ENCODE measurements at places on chromosomes 2 and 18.
A peak's percentile ranks its signal among the peaks of the same experiment; 100 is the strongest.

- DNase-seq, result no peak
Observed at GRCh38 chr18:74506448-74507084, 10.4 kb downstream of the CNDP2 start.

DNA sequence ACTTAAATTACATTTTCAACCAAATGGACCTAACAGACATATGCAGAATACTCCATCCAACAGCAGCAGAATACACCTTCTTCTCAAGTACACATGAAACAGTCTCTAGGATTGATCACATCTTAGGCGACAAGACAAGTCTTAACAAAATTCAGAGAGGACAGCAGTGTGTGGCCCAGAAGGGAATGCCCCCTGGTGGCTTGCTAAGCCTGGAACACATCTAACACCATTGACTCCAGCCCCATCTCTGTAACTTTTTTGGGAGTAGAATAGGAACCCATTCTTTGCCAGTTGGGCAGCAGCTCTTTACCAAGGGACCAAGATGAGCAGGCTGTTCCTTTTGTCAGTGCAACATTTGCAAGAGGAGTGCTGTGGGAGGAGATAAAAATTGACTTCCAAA, 249.9 kb downstream of the PLCL1 start:
- DNase-seq, result no peak

DNA sequence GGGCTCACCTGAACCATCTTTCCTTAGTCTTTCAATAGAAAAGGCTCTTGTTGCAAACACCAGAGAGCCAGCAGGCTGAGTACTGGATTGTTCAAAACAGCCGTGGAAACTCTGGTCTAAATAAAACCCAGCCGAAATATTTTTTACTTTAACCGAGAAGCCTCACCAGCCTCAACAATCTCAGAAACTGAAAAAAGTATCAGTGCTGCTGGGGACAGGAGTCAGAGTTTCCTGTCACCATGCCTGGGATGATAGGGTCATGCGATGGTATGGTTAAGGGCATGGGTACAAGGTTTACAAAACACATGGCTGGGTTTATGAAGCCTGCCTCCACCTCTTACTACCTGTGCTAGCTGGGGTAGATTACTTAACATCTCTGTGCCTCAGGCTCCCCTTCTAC, 55.3 kb upstream of the FZD7 start:
- DNase-seq, result no peak

- DNase-seq, result no peak
Observed at GRCh38 chr2:173051463-173052215, 24.0 kb upstream of the MAP3K20 start.

- DNase-seq, result peak; percentile 90
Observed at GRCh38 chr2:176140513-176141317, 10.6 kb upstream of the HOXD4 start.
